ENCODE measurements at places on chromosomes 6 and 20.

DNA sequence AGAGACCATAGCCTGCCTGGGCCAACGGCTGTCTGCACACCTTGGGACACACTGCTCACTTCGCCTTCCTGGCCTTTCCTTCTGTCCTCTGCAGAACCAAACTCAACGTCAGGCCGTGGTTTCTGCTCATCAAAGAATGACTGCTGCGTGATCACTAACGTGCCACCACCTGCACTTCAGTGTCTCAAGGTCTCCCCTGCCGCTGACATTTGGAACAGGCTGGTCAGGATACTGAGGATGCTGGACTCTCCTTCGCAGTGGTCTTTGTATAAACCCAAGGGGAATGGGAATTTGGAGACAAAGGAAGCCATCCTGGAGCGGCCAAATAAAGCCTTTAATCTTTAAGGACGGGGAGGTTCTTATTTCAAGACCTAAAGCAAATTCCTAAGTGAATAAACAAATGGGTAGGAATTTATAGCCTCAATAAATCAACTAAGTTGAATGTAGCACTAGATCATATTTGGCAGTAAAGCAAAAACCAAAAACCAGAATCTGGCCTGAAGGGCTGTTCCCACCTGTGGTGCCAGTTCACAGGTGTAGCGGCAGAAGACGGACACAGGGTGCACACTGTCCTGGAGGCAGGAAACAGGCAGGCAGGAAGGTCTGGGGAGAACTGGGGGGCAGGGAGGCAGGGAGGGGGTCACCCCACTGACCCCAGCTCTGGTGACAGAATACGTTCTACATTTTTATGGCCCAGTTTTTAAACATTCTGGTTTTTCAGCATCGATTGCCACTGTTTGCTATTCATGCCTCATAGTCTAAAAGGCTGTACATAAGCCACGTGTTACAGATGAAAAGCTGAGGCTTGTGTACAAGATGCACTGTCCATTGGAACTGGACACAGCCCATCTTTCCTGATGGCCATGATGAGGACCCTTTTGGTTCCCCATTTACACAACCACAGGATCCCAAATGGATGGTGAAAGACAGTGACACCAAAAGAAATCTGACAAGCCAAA is 36.6 kb downstream of the ABHD12 start:
- DNase-seq: no peak

GRCh38 chr6:99614430-99615186 is 8.0 kb downstream of the PRDM13 start:
- no peak for DNase-seq

DNA sequence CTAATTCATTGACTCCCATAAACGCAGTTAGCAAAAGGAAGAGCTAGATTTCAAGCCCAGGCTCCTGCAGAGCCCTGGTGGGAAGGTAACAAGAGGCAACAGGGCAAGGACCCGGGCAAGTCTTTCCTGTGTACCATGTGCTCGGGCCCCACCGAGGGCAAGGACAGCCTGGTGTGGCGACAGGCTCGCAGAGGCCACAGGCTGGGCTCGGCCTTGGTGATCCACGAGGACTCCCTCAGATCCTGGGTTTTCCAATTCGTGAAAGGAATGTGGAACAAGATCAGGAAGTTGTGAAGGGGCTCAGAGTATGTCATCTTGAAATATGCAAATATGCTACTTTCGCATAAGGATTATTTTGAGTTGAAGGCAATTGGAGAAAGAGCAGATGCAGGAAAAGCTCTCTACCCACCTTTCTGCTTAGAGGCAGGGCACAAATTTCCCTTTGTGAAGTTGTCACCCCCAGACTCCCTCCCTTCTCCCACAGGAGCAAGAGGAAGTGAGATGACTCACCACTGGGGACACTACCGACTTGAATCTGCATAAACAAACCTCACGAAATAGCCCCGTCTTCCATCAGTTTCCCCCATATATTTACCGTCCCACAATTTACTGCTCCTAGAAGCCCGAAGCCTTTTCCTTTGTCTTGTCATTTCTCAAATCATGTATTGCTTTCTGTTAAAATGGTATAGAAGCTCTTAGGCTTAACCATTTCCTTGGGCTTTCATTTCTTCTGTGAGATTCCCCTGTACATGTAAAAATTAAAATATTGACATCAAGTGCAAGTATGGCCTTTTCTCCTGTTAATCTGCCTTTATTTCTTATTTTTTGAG is 79.0 kb downstream of the PSMG4 start:
- DNase-seq: no peak

- DNase-seq: no peak
These were observed 34.9 kb downstream of the RNF24 start for GRCh38 chr20:3980260-3981131.

- no peak for DNase-seq
These were observed 165.4 kb downstream of the OGFRL1 start for GRCh38 chr6:71454056-71454455.

- DNase-seq: no peak
These were observed 32.5 kb upstream of the NKAIN2 start for GRCh38 chr6:123771126-123771525.

DNA sequence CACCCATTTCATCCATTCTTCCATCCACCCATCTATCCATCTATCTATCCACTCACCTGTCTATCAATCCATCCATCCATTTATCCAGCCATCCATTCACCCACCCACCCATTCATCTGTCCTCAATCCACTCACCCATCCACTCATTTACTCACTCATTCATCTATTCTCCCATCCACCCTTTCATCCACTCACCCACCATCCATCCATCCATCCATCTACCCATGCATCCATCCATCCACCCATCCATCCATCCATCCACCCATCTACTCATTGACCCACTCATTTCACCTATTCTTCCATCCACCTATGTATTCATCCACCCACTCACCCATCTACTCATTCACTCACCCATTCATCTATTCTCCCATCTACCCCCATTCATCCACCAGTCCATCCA is 24.2 kb upstream of the PTGIS start:
- DNase-seq: no peak

- DNase-seq: no peak
These were observed 142.9 kb upstream of the OLIG3 start for GRCh38 chr6:137637121-137637520.

DNA sequence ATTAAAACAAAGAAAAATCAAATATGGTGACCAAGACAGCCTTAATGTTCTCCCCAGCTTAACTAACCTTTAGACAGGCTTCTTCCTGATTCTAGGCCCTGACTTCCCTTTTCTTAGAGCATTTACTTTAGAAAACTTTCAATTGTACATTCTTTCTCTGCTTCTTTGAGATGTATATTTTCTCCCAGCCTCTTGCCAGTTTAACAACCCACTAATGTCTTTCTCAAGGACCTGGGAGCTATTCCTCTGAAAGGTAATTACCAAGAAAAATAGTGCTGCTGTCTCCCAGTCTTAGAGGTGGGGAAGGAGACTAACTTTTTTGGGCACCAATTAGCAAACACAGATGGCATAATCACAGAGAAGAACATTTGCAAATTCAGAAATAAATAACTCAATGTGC is 62.8 kb upstream of the KCNQ5 start:
- no peak for DNase-seq

- DNase-seq: no peak
These were observed 147.6 kb downstream of the DTNBP1 start for GRCh38 chr6:15515226-15515625.

DNA sequence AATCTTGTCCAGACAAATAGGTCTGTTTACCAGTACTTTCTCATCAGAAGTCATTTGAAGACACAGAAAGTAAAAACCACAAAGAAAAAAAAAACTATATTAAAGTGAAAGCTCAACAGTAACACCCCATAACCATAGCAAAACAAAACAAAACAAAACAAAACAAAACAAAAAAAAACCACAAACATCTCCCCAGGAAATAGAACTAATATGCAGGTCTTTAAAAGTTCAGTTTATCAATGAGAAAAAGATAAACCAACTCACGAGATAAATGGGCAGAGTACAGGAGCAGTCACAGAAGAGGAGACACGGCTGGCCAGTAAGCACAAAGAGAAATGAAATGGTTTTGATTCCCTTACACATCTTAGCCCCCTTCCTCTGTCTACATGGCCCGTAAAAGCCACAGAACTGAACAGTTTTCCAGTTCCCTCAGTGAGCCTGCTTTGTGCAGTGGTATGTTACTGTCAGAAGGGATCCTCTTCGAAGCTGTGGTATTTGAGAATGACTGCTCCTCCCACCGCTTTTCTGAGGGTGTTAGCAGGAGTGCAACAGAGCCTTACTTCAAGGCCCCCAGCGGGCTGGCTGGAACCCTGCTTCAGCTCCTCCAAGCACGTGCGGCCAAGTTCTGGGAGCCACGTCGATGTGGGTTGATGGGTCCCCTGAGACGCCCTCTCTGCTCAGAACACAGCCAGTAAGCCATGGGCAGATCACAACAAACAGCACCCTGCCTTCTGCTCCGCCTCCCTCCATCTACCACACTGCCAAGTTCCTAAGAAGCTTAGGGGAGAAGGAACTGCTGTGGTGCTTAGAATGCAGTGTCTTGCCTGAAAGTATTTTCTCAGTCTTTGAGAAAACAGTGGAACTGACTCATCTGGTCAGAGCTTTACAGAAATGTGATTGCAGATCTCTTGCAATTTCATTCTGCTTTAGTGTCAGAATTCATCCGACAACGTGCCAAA is 14.0 kb downstream of the UST start:
- no peak for DNase-seq

GRCh38 chr20:10323729-10324128 is 105.1 kb downstream of the SNAP25 start:
- DNase-seq: no peak

DNA sequence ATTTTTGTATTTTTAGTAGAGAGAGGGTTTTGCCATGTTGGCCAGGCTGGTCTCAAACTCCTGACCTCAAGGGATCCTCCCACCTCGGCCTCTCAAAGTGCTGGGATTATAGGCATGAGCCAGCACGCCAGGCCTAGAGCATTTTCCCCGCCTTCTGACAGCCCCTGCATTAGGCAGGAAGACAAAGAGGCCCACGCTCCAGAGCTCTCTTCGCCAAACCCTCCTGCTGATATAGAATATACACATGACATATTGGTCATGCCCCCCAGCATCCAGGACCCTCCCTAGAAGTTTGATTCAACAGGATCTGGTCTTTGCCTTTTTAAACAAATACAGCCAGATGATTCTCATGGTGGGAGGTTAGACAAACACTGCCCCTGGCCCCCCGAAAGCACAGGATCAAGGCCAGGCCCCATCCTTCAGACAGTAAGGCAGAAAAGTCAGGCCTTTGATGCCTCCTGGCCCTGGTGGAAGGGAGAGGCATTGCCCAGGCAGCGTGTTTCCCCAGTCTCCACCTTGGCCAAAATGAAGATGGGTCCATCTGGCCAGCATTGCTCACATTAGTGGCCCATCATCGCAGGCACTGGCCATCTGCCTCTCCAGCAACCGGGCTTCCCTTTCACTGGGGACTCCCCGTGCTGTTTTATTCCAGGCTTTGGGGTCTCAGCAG is 4.4 kb downstream of the SULF2 start:
- no peak for DNase-seq

GRCh38 chr20:62952373-62952967 is at the start of gene SLC17A9:
Gene SLC17A9 (plus strand): TSS chr20:62952709. CDS start chr20:62952831, 122 bp downstream.
- no peak for DNase-seq

DNA sequence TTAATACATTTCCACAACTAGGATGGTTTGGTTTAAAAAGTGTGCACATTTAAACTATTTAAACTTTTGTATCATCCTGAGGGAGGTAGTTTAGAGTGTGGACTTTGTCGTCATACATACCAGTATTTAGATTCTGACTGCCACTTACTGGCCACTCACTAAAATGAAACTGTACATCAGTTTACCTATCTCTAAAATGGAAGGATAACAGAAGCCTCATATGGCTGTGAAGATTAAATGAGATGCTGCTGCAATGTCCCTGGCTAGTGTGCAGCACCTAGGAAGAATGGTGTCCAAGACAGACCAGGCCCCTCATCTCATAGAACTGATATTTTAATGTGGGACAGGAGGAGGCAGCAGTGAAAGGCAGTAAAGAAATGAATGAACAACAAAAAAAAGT is 12.0 kb upstream of the PKIG start:
- no peak for DNase-seq

DNA sequence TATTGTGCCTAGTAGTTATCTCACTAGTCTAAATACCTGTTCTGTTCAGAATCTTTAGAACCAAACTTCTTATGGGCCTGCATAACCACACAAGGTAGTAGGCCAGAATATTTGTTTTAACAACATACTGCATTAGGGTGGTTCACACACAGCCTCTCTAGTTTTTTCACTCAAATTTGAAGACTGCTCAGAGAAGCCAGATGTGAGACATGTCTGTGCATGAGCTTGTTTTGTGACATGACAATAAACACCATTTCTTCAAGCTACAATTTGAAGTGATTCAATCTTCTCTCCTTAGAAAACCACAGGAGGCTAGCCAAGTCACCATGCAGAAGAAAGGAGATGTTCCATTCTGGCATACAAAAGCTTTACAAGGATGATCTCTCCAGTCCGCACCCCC is 135.6 kb downstream of the MMS22L start:
- no peak for DNase-seq

GRCh38 chr6:26088344-26088743 is 1.1 kb downstream of the HFE start:
- DNase-seq: no peak

- no peak for DNase-seq
These were observed 41.6 kb downstream of the CGA start for GRCh38 chr6:87053312-87053711.

GRCh38 chr6:87558446-87558845 is 31.3 kb downstream of the RARS2 start:
- no peak for DNase-seq

GRCh38 chr20:45138561-45139300 is 14.5 kb upstream of the WFDC12 start:
- no peak for DNase-seq

- DNase-seq: no peak
These were observed 364.3 kb upstream of the HS3ST5 start for GRCh38 chr6:114707081-114707620.

- DNase-seq: no peak
These were observed 714.8 kb downstream of the DHX35 start for GRCh38 chr20:39676857-39677391.
